ENCODE measurements at places on chromosomes 2 and 18.

GRCh38 chr2:8427211-8427610 lies 254.6 kb upstream of the ID2 start:
- no peak for DNase-seq

DNA sequence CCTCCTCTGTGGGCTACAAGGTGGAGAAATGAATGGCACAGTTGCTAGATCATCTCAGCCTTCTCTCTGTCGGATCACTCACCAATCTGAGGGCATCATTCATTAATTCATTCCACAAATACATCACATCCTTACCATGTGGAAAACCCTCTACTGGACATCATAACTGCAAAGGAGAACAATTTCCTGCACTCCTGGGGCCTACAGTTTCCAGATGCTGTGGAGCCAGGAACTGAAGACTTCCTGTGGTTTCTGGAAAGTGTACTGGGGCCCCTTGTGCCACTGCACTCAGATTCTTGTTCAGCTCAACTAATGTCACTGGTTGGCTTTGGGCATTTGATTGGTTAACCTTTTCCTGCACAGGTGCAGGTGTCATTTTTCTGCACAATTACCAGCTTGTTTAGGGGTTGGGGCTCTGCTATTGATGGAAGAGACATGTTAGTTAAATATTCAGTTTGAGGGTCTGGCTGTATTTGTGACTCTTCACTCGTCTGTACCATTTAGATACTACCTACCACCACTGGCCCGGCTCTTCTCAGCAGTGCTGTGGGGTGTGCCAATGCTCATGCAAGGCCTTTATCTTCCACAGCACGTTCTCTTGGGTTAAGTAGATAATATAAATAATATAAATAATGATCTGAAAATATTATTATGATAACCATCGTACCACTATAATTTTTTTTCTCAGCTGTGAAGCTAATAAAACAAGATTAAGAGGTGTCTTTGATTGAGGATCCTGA lies 427.3 kb downstream of the TSN start:
- no peak for DNase-seq

DNA sequence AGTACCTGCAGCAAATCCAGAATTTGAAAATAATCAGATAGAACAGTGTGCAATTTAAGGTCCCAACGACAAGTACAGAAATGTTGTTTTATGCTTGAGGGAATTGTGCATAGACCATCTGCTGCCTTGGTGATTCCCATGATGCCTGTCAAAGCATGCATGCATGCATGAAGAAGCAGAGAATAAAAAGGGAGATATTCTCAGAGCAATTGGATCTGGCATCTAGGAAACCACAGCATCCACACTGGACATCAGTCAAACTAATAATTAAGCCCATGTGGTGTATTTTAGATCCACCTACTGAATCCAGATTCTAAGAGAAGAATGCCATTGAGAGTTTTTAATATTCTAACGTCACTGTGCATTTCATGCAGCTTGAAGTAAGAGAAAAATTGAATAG lies 361.2 kb downstream of the FSIP2 start:
- no peak for DNase-seq

GRCh38 chr2:176106581-176107539 lies at the start of gene HOXD11:
Gene HOXD11 (plus strand): TSS chr2:176107280. CDS start chr2:176107356, 76 bp downstream.
- no peak for DNase-seq

DNA sequence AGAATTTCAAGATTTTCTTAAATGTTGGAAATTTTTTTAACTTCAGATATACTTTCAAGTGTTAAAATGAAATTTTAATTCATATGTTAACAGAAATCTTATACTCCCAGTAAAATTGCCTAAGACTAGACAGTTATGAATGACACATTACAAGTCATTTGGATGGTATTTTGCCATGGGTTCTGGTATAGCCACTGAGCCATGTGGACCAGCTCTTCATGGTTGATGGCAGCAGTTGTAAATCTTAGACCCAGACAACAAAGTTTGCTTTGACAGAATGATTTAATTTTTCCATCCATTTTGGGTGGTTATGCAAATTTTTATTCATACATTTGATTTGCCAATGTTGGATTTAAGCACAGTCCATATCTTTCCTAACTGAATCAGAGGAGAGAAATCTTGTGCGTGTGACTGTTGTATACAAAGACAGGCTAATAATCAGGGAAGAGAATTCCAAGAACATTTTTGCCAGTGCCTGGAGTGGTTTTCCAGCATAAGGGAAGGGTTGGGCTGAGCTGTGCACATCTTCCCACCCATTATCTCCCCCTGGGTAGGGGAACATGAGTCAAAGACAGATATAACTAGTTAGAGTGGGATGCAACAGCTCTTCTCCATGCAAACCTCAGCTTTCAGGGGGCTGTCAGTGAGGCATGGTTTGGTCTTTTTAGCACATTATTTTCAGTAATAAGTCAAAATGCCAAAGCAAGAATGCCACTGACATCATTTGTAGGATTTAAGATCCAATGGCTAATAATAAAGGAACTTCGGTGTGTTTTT lies 28.1 kb upstream of the INPP4A start:
- DNase-seq = no peak

DNA sequence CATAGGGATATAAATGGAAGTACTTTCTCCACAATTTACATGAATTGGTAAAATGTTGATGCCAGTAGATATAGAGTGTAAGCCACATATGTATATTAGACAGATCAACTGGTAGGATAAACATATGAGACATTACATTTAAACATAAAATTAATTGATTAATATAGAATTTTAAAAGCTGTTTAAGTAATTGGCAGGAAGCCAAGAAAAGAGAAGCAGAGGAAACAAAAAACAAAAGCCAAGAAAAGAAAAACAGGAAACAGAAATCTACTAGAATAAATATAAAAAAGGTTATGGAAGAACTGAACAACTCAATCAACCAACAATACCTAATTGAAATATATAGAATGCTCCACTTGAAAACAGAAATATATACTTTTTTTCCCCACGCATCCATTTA lies 920.1 kb upstream of the TMEFF2 start:
- no peak for DNase-seq

DNA sequence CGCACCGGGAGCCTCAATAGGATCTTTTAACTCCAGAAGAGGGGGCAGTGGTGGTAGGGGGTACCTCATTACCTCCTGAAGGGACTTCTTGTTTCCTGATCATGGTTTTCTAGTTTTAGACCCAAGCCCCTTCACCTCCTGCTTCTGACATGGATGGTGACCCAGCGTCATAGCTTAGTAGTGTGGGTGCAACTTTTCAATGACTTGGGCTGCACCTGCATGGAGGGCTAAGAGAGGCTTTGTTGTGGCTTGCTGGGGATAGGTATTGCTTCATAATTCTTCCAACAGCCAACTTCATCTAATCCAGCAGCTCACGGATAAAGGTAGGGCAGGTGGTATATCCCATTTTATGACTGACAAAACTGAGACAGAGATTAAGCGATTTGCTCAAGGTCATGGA lies 3.0 kb downstream of the SLC1A4 start:
- no peak for DNase-seq

- no peak for DNase-seq
Measured at GRCh38 chr2:119673796-119674195, 5.2 kb upstream of the TMEM177 start.

GRCh38 chr2:223270548-223270947 lies 218.6 kb downstream of the KCNE4 start:
- DNase-seq = no peak

DNA sequence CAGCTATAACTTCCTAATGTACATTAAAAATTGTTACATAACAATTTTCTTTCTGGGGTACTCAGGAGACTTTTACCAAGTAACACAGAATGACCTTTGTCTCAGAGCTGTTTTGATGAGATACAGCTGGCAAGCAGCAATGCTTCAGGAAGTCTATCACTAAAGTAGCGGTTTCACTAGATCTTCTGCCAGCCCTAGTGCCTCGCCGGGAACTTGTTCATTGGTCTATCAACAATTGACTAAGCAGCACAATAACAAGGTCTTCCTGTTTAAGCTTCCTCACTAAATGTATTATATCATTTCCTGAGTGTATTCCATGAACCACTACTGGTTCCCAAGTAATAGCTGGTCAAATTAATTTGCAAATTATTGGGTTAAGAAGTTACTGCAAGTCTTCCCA lies 69.2 kb downstream of the TRIP12 start:
- peak; percentile 68 for DNase-seq

GRCh38 chr2:206797376-206797775 lies 32.0 kb downstream of the FASTKD2 start:
- DNase-seq = no peak

DNA sequence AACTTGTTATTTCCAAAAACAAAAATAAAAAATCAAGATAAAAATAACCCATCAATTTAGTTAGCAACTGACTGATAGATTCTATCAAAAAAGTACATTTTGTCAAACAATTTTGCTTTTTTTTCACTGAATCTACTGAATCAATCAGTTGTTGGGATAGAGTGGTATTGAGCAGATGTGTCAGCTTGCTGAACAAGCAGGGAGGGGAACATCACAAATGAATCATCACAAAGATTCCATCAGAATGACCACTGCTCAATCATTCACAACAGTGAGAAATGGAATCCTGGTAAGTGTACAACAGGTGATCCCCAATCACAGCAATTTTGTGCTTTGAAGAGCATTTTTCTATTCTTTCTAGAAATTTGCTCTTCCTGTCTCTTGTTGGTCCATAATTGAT lies 12.3 kb upstream of the SLC14A2 start:
- no peak for DNase-seq

DNA sequence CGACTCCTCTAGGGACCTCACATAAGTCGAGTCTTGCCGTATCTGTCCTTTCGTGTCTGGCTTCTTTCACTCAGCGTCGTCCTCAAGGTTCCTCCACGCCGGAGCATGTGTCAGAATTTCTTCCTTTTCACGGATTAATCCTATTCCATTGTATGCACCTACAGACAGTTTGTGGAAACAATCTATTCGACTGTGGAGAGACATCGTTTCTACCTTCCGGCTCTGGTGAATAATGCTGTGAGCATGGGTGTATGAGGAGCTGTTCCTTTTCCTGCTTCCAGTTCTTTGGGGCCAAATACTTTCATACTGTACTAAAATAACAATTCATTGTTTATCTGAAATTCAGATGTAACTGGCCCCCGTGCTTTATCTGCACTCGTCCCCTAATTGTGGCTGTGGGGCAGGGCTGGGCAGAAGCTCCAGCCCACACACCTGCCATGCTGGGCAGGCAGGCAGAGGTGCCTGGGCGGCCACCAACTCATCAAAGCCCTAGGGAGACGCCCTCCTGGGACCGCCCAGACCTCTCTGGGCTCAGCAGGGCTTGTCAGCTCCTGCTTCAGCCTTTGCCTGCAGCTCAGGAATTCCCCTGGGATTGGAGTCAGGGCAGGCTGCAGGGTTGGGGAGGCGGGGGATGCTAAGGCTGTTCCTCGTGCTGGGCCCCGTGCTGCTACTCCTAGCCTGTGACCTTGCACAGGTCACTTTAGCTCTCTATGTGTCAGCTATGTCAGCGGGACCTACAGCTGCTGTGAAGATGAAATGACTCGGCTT lies 14.5 kb downstream of the GPC1 start:
- DNase-seq = no peak

- no peak for DNase-seq
Measured at GRCh38 chr2:67733517-67733916, 329.3 kb downstream of the C1D start.

DNA sequence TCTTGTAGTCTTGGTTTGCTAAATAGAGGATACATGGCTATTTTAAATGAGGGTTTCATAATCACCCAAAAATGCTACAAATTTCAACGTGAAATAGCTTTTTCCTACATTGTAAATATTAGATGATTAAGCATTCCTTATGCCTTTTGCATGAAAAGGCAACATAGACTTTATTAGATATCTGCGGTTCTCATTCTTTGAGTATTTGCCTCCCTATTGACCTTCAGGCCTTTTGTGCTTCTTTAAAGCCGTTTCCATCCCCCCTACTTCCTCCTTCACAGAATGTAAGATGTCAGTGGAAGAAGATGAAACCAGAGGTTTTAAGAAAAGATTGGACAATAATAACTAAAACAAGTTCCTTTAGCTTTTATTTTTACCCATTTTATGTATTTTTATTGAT lies 144.1 kb downstream of the UBE2E3 start:
- DNase-seq = peak; percentile 44

DNA sequence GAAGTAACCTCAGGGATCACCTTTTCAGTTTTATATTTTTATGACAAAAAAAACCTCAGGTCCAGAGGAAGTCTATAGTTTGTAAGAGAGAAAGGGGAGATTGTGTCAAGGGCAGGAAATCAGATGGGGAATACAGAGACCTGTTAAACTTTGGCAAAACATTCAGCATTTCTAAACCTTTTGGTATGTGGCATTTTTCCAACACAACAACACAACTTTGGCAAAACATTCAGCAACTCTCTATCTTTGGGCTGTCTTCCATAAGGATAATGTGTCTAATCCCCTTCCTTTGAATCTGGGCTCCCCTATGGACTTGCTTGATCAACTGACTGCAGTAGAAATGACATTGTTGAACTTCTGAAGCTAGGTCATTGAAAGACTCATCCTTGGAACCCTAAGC lies 220.6 kb upstream of the CCDC68 start:
- DNase-seq = no peak

- DNase-seq = peak; percentile 19
Measured at GRCh38 chr2:237901932-237902850, 42.8 kb downstream of the RAMP1 start.

DNA sequence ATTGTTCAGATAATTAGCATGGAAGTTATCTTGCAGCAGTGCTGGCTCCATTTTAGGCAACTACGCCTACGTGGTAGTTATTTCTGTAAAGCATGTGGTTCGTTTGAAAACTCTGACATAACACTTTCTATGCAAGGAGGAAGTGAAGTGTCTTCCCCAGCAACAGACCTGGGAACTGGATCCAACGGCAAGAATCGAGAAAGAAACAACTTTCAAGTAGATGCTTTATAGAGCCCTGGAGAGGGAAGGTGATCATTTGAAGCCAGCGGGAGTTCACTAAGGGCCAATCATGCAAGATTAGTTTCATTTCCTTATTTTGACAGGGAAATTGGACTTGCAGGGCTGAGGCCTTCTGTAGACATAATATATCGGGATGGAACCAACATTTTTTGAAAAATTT lies 218.3 kb downstream of the ACKR3 start:
- peak; percentile 1 for DNase-seq

DNA sequence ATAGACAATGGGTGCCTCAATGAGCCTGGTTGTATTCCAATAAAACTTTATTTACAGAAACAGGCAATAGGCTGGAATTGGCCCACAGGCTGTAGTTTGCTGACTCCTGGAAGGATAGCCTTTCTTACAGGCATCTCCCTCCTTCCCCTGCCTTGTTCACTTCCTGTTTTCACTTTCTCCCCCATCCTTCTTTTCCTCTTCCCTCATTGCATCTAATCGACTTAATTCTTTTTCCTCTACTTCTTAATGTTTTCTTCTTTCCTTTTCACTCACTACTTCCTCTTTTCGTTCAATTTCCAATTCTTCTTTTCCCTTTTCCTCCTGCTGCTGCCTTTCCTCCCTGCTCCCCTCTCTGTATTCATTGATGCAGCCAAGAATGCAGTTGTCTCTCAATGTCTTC lies 70.0 kb downstream of the ABCA12 start:
- no peak for DNase-seq

- no peak for DNase-seq
Measured at GRCh38 chr2:29620890-29621289, 300.5 kb downstream of the ALK start.
